ENCODE measurements at places on chromosomes 6 and 20.
A peak's percentile ranks its signal among the peaks of the same experiment; 100 is the strongest.

GRCh38 chr6:50889935-50890334 lies 71.3 kb downstream of the TFAP2B start:
- no peak for DNase-seq

DNA sequence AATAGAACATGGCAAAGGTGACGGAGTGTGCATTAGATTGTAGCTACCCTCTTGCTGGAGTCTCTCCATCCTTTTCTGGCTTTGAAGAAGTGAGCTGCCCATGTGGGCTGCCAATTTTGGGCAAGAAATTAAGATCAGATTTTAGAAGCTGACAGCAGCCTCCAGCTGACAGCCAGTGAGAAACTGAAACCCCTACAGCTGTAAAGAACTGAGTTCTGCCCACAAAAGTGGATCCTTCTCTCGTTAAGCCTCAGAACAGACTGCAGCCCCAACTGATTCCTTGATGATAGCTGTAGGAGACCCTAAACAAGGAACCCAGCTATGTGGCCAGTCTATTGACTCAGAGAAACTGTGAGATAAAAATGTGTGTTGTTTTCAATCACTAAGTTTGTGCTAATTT lies 134.1 kb downstream of the CD109 start:
- no peak for DNase-seq

DNA sequence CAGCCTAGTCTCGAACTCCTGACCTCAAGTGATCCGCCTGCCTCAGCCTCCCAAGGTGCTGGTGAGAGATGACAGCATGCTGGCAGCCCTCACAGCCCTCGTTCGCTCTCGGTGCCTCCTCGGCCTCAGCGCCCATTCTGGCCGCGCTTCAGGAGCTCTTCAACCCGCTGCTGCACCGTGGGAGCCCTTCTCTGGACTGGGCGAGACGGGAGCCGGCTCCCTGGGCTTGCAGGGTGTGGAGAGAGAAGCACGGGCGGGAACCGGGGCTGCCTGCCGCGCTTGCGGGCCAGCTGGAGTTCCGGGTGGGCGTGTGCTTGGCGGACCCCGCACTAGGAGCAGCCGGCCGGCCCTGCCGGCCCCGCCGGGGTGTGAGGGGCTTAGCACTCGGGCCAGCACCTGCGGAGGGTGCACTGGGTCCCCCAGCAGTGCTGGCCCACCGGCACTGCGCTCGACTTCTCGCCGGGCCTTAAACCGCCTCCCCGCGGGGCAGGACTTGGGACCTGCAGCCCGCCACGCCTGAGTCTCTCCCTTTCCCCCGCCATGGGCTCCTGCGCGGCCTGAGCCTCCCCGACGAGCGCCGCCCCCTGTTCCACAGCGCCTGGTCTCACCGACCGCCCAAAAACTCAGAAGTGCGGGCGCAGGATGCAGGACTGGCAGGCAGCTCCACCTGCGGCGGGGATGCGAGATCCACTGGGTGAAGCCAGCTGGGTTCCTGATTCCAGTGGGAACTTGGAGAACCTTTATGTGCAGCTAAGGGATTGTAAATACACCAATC lies 31.5 kb upstream of the RANBP9 start:
- no peak for DNase-seq

DNA sequence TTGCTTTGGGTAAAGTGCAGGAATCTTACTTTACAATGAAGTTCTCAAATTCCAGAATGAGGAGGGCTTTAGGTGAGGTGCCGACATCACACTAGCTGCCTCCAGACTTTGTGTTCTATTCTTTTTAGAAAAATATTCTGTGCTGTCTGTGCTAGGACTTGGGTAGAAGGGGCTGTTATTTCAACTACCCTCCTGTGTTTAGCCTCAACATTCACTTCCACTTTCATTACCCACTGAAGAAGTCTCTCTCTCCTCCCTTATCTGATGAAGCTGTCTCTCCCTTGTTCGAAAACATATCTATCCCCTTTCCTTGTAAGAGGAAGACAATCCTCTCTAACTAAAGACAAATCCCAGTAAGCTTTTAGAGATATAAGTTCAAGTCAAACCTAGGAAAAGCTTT lies 25.0 kb upstream of the BRPF3 start:
- peak; percentile 8 for DNase-seq
